ENCODE measurements at places on chromosomes 12 and 14.

DNA sequence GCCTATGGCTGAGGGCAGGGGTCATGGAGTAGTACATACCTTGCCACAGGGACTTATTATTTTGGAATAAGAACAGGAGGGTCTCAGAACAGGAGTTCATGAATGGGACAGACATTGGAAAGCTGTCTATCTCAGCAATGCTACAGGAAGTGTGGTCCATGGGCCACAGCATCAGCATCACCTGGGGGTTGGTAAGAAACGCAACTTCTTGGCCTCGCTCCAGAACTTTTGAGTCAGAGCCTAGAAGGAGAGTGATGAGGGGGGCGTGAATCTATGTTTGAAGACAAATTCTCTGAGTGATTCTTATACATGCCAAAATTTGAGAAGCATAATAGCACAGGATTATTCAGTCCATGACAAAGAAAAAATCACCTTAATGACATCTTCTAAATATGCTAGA is 156.6 kb downstream of the RPAP3 start:
- DNase-seq, result no peak

GRCh38 chr12:21656905-21657325 is 727 bp downstream of the LDHB start:
- DNase-seq, result peak; percentile 25

GRCh38 chr14:85579942-85580341 is 50.0 kb downstream of the FLRT2 start:
- DNase-seq, result no peak

GRCh38 chr12:41992692-41993215 is 151.9 kb downstream of the GXYLT1 start:
- DNase-seq, result no peak

DNA sequence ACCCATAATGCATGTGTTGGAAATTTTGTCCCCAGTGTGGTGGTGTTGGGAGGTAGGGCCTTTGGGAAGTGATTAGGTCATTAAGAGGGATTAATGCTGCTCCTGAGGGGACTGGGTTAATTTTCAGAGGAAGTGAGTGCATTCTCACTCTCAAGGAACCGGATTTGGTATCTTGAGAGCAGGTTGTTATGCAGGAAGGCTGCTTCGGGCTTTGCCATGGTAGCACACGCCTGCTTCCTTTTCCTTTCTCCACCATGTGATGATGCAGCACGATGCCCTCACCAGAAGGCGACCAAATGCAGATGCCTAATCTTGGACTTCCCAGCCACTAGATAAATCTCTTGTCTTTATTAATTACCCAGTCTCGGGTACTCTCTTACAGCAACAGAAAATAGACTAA is 257.1 kb downstream of the SSPN start:
- no peak for DNase-seq

DNA sequence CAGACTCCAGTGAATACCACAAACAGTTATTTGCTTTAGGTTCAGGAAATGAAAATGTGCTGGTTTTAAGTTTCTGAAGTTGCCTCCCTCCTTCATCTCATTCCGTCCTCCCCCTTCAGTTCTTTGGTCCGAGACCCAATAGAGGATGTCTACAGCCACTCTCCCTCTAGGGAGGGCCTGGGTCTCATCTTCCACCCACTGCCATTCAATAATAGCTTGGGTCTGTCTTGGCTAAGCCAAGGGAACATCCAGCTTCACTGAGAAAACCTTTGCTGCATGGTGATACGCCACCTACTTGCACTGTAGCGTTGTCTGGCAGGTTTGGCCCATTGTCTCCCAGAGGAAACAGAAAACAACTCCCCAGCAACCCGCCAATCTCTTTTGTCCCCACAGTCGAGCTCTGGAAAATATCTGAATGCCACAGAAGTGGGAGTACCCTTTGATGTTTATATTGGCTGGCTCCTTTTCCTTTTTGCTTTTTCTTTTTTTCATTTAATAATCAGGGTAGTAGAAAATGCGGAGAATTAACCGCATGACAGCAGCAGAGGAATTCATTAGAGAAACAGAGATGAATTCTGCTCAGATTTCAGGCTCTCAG is 380.1 kb downstream of the RAD51B start:
- no peak for DNase-seq

GRCh38 chr12:125794401-125794800 is 729.2 kb downstream of the AACS start:
- no peak for DNase-seq

All from stimulated activated CD4-positive, alpha-beta T cell treated with anti-CD3 and anti-CD28 coated beads, Interleukin-12 subunit alpha, Interleukin-12 subunit beta, amount 100 ng/mL, for 24 hours (primary cell).